GM23248 (cell line): ENCODE measurements at places on chromosomes 5 and 9.

DNA sequence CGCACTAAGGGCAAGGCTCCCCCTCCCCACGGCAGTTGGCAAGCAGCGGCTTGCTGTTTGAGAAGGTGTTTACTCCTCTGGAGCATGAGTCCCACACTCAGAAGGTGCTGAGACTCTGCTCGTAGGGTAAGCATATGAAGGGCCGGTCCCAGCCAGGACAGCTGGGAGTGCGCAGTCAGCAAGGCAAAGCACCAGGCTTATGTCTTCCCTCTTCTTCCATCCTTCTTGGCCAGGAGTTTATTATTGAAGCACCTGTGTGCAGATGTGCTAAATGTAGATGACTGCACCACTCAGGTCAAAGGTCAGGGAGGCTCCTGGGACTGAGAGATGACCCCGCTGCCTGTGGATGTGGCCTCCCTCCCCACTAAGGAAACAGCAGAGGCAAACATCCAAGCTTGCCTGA, 27.0 kb upstream of the CDKN2AIPNL start:
- peak overlapping the region; percentile 99 for H3K27ac ChIP-seq
- H3K36me3 ChIP-seq = no peaks in the 10 kb centered on the region
- no peaks in the 10 kb centered on the region for H3K27me3 ChIP-seq
- H3K4me1 ChIP-seq = peaks cover 47% of the 10 kb centered on the region
- DNase-seq = peak; percentile 45

- no peaks in the 10 kb centered on the region for H3K27me3 ChIP-seq
- H3K36me3 ChIP-seq = no peaks in the 10 kb centered on the region
- H3K4me3 ChIP-seq = no peak overlapping the region
- H3K27ac ChIP-seq = no peak overlapping the region
- no peak for DNase-seq
- peaks cover 2% of the 10 kb centered on the region; the same call in 1 of the 2 replicates for H3K4me1 ChIP-seq
Observed at GRCh38 chr5:10545084-10545483, 18.8 kb upstream of the ANKRD33B start.

GRCh38 chr5:2156358-2157059, 273.8 kb upstream of the IRX4 start:
- no peaks in the 10 kb centered on the region for H3K4me1 ChIP-seq
- no peak overlapping the region for H3K4me3 ChIP-seq
- H3K36me3 ChIP-seq = no peaks in the 10 kb centered on the region
- H3K27ac ChIP-seq = no peak overlapping the region

DNA sequence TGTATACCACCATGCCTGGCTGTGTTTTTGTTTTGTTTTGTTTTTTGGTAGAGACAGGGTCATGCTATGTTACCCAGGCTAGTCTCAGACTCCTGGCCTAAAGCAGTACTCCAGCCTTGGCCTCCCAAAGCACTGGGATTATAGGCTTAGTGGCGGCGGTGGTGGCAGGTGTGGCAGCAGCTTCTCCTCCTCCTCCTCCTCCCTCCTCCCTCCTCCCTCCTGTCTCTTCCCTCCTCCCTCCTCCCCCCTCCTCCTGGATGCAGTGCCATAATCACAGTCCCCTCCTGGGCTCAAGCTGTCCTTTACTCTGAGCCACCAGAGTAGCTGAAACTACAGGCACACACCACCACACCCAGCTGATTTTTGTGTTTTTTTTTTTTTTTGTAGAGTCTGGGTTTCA, 71.2 kb downstream of the UHRF2 start:
- no peak overlapping the region for H3K4me3 ChIP-seq
- no peaks in the 10 kb centered on the region for H3K4me1 ChIP-seq
- no peak for DNase-seq
- no peak overlapping the region for H3K27ac ChIP-seq
- H3K27me3 ChIP-seq = no peaks in the 10 kb centered on the region

GRCh38 chr9:108053555-108054061, 564.0 kb upstream of the KLF4 start:
- peaks cover 61% of the 10 kb centered on the region for H3K4me1 ChIP-seq
- H3K27me3 ChIP-seq = no peaks in the 10 kb centered on the region
- peak; percentile 89 for DNase-seq
- H3K36me3 ChIP-seq = no peaks in the 10 kb centered on the region
- H3K27ac ChIP-seq = peak overlapping the region; percentile 65
- peak overlapping the region; percentile 17; the same call in 1 of the 2 replicates for H3K4me3 ChIP-seq

DNA sequence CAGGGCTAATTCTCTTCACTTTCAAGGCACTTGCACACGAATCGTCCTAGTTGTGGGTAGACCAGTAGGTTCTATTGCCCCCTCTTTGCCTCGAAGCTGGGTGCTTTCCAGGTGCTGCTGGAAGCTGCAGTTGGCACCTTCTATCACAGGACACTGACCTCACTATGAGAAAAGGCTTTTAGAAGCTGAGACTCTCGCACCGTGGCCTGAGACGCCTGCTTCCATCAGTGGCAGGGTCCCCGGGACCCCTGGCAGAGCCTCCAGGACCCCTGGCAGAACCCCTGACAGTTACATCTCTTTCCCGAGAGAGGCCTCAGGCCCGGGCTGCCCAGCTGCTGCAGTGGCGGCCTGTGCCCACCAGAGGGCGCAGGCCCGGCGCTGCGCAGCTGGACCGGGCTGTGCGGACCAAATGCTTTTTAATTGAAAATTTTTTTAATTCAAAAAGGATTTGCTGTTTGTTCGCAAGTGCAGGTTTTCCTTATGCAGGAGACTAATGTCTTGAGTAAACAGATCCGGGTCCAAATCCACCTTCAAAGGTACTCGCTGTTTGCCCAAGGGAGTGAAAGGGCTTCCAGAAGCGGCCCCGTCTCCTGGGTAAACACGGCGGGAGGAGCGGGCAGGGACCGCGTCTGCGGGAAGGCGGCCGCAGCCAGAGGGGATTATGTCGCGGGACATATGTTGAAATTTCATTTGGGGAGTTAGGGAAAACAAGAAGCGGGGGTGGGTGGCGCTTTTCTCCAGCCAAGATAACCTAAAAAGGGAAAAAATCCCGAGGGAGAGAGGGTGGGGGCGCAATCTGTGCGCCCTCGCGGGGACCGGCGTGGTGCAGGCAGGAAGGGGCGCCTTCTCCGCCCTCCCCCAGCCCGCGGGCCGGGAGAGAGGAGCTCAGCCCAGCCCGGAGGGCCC, 114.5 kb upstream of the LMX1B start:
- no peak overlapping the region for H3K27ac ChIP-seq
- no peaks in the 10 kb centered on the region for H3K36me3 ChIP-seq
- H3K27me3 ChIP-seq = no peaks in the 10 kb centered on the region
- peak overlapping the region; percentile 76 for H3K4me3 ChIP-seq
- H3K4me1 ChIP-seq = peaks cover 10% of the 10 kb centered on the region

DNA sequence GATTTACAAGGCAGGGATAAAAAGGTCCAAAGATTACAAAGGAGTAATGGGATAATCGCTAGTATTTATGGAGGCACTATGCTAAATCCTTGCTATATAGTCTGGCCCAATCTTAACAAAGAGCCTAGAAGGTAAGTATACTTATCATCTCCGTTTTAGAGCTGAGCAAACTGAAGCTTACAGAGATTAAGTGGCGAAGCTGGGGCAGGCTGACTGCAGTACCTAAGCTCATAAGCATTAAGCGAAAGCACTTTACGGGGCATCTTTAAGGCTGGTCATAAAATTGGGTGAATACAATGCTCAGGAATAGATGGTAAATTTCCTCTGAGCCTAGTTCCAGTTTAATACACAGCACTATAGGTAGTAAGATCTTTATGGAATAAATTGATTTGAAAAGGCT, 30.0 kb upstream of the ZNF366 start:
- H3K36me3 ChIP-seq = no peaks in the 10 kb centered on the region
- H3K4me1 ChIP-seq = no peaks in the 10 kb centered on the region
- DNase-seq = no peak
- H3K27me3 ChIP-seq = no peaks in the 10 kb centered on the region

- H3K4me3 ChIP-seq = no peak overlapping the region
- H3K27ac ChIP-seq = no peak overlapping the region
Observed at GRCh38 chr5:94239266-94239665, 379.1 kb downstream of the KIAA0825 start.

DNA sequence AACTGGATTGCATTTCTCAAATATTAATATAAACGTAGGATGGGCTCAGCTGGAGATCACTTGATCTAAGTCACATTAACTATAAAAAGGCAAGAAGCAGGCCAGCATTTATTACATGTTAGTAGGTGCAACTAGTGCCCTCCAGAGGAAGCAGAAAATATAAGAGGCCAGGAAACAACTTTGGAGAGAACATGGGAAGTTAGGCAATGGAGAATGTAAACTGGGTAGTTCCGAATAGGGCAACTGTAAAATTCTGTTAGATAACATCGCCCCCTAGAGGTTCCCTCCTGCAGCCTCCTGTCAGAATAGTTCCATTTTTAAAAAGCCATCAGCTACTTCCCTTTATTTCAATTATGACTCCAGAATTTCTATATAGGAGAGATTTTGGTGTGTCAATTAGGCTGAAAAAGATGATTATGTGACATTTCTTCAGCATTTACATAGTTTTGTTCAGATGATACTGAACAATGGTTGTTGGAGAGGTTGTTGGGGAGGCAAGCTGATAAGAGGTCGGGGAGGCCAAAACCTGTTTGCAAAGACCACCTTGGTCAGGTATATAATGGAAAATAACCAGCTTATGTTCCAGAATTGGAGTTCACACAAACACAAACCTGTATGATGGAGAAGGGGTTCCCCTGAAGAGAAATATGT, 22.4 kb downstream of the CCL28 start:
- no peaks in the 10 kb centered on the region for H3K36me3 ChIP-seq
- H3K4me1 ChIP-seq = no peaks in the 10 kb centered on the region
- no peaks in the 10 kb centered on the region for H3K27me3 ChIP-seq
- no peak overlapping the region for H3K27ac ChIP-seq
- DNase-seq = peak; percentile 93

- H3K4me3 ChIP-seq = peak overlapping the region; percentile 46
- no peaks in the 10 kb centered on the region for H3K27me3 ChIP-seq
- peak overlapping the region; percentile 74 for H3K27ac ChIP-seq
- peak; percentile 76 for DNase-seq
- peaks cover 48% of the 10 kb centered on the region for H3K4me1 ChIP-seq
- H3K36me3 ChIP-seq = no peaks in the 10 kb centered on the region
Observed at GRCh38 chr5:171953860-171954701, 52.4 kb downstream of the FBXW11 start.

DNA sequence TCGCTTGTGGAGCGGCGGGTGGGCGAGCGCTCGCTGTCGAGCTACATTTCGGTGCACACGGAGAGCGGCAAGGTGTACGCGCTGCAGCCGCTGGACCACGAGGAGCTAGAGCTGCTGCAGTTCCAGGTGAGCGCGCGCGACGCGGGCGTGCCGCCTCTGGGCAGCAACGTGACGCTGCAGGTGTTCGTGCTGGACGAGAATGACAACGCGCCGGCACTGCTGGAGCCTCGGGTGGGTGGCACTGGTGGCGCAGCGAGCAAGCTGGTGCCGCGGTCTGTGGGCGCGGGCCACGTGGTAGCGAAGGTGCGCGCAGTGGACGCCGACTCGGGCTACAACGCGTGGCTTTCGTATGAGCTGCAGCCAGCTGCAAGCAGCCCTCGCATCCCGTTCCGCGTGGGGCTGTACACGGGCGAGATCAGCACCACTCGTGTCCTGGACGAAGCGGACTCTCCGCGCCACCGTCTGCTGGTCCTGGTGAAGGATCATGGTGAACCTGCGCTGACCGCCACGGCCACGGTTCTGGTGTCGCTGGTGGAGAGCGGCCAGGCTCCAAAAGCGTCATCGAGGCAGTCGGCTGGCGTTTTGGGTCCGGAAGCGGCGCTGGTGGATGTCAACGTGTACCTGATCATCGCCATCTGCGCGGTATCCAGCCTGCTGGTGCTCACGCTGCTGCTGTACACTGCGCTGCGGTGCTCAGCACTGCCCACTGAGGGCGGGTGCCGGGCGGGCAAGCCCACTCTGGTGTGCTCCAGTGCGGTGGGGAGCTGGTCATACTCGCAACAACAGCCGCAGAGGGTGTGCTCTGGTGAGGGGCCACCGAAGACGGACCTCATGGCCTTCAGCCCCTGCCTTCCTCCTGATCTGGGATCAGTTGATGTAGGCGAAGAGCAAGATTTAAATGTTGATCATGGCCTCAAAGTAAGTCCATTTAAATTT, 2.1 kb downstream of the PCDHA8 start:
- no peak for DNase-seq
- H3K27me3 ChIP-seq = no peaks in the 10 kb centered on the region
- no peak overlapping the region for H3K4me3 ChIP-seq
- no peaks in the 10 kb centered on the region for H3K4me1 ChIP-seq
- H3K36me3 ChIP-seq = no peaks in the 10 kb centered on the region

DNA sequence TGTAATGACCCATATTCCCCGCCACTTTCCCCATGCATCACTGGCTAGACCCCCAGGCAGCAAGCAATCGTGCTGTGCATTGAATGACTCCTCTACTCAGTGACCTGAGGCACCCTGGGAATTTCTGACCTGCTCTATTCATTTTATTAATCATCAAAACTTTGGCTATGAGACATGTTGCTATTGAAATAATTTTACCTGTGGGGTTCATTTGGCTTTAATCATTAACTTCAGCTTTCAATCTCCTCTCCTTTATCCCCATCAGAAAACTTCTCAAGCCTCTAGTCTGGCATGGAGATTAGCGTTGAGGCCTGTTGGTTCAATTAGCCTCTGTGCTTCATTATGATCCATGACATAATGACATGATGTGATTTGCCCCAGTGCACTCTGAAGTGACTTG, 429.0 kb downstream of the ZNF608 start:
- no peaks in the 10 kb centered on the region; the same call in 1 of the 2 replicates for H3K27me3 ChIP-seq
- H3K27ac ChIP-seq = no peak overlapping the region
- H3K36me3 ChIP-seq = no peaks in the 10 kb centered on the region
- no peaks in the 10 kb centered on the region for H3K4me1 ChIP-seq
- DNase-seq = no peak
- no peak overlapping the region for H3K4me3 ChIP-seq

- DNase-seq = no peak
- no peaks in the 10 kb centered on the region for H3K4me1 ChIP-seq
- H3K36me3 ChIP-seq = no peaks in the 10 kb centered on the region
- no peak overlapping the region for H3K27ac ChIP-seq
- no peak overlapping the region for H3K4me3 ChIP-seq
- H3K27me3 ChIP-seq = no peaks in the 10 kb centered on the region
Observed at GRCh38 chr9:565528-565927, 276.0 kb upstream of the DMRT1 start.
